ENCODE measurements at places on chromosomes 4 and X. TPM values are rescaled to one million over a fixed set of nuclear protein-coding genes. Genes with fewer than 3 reads are reported as not detected.

- no peak for DNase-seq
- H3K4me3 ChIP-seq, result no peak overlapping the region
- H3K36me3 ChIP-seq, result no peaks in the 10 kb centered on the region
- peaks cover 5% of the 10 kb centered on the region for H3K4me1 ChIP-seq
- H3K27ac ChIP-seq, result no peak overlapping the region
Measured at GRCh38 chrX:40418146-40418812, 162.5 kb upstream of the ATP6AP2 start.

DNA sequence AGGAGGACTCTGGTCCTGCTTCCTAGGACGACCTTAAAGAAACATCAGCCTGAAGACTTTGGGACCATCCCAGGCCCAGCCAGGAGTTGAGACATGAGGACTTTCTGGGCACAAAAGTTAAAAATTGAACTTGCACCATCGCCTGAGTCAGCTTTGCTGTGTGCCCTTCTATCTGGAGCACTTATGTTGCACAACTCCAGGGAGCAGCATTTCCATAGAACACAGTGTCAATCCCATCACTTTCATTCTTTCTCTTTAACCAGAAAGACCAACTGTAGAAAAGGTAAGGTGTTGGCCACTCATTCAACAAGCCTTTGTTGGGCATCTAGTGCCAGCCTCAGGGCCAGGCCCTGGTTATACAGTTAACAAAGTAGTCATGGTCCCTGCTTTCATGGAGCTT, 8.6 kb upstream of the CLDN24 start:
- H3K4me1 ChIP-seq, result peaks cover 2% of the 10 kb centered on the region
- no peaks in the 10 kb centered on the region for H3K36me3 ChIP-seq
- no peak for DNase-seq

HELQ gene
- 11.5 TPM for total RNA-seq

GRCh38 chr4:123020285-123020684, 97.9 kb upstream of the NUDT6 start:
- peaks cover 18% of the 10 kb centered on the region for H3K4me1 ChIP-seq
- H3K27ac ChIP-seq, result no peak overlapping the region
- H3K27me3 ChIP-seq, result no peaks in the 10 kb centered on the region
- no peak overlapping the region for H3K4me3 ChIP-seq
- DNase-seq, result no peak

GRCh38 chr4:78766650-78767049, 9.5 kb upstream of the BMP2K start:
- H3K4me3 ChIP-seq, result no peak overlapping the region
- H3K4me1 ChIP-seq, result no peaks in the 10 kb centered on the region
- H3K27ac ChIP-seq, result no peak overlapping the region
- DNase-seq, result no peak

DNA sequence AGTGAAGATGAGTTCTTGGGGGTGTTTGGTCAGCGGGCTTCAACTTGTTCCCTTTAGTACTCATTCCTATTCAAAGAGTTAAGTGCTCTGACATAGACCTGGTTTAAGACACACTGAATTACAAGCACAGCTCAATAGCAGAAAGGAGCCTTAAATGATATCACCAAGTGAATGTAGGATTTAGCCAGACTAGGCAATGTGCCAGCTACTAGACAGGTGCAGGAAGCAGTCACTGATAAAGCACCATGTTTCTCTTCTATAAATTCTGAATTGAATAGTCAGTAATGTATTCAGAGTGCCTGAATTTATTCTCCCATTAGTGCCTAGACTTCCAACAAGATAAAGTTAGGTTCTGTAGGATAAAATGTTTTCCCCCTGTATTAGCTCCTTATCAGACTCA, 63.6 kb downstream of the ASB9 start:
- no peaks in the 10 kb centered on the region for H3K27me3 ChIP-seq
- no peak for DNase-seq
- H3K4me1 ChIP-seq, result no peaks in the 10 kb centered on the region
- H3K4me3 ChIP-seq, result no peak overlapping the region

DNA sequence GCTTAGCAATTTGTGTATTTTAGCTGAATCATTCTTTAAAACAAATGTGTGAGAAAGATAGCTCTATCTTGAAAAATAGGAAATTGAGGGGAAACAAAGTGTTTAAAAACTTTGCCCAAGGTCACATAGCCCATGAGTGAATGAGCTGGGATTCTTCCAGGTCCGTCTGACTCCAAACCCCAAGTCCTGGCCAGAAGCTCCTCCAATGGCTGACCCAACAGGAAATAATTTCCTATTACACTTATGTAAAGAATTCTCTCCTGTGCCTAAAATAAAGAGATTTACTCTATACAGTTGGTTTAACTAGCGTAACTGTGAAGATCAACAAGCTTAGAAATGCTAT, 287.6 kb downstream of the ARHGAP24 start:
- H3K4me3 ChIP-seq, result no peak overlapping the region
- H3K4me1 ChIP-seq, result no peaks in the 10 kb centered on the region
- H3K27me3 ChIP-seq, result no peaks in the 10 kb centered on the region
- DNase-seq, result no peak
- no peaks in the 10 kb centered on the region for H3K36me3 ChIP-seq
- no peak overlapping the region for H3K27ac ChIP-seq

DNA sequence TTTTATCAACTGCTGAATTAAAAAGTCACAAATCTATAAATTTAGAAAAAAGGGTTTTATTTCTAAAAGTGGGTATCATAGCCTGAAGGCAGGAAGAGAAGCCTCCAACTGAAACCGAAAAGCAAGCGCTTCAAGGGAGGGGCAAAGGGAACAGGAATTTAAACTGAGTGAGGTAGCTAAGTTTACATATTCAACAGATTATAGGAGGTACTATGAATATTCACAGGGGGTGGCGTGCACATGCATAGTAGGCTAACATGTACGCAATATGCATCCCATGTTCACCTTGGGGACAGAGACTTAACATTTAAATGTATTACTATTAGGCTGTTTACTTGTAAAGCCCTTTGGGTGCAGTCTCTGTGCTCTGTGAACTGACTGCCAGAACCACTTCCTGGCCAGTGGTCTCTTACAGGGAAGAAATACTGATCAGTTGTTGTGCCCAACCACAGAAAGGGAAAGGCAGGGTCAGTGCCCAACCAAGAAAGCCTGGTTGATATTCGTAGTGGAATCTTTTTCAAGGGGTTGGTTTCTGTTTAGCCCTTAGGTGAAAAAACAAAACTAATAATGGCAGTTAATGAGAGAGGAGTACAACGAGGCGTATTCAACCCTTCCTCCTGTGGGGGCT, 168.7 kb upstream of the GALNTL6 start:
- H3K27me3 ChIP-seq, result no peaks in the 10 kb centered on the region
- H3K27ac ChIP-seq, result no peak overlapping the region
- H3K36me3 ChIP-seq, result no peaks in the 10 kb centered on the region
- no peak overlapping the region for H3K4me3 ChIP-seq
- H3K4me1 ChIP-seq, result no peaks in the 10 kb centered on the region

DNA sequence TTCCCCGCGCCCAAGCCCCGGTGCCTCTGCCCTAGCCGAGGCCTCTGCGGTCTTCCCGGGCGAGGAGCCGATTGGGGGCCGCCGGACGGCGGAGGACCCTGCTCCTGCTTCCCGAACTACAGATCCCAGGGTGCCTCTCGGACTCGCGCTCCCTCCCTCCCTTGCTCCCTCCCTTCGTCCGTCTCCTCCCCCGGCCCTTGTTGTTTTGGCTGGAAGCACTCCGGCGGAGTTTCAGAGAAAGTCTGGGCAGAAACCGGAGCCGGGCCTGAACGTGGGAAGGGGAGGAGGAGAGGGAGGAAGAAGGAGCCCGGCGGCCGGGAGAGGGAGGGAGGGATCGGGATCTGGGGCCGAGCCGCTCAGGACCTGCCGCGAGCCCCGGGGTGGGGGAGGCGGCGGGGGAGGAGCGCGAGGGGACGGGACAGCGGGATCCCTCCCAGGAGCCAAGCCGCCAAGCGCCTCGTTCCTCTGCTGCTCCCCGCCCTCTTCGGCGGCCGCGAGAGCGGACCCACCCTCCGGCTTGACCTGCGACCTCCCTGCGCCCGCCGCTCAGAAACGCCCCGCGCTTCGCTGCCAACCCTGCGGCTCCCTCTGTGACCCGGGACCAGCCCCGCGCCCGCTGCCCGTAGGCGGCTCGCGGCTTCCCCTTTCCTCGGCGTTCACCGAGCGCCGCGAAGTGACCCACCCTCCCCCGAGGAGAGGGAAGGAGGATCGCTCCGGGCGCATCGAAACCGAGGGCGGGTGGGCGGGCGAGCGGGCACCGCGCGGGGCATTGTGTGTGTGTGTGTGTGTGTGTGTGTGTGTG, 496 bp upstream of the GAB1 start:
- peak overlapping the region; percentile 79 for H3K4me3 ChIP-seq
- no peaks in the 10 kb centered on the region for H3K27me3 ChIP-seq
- peak overlapping the region; percentile 88 for H3K27ac ChIP-seq
- H3K4me1 ChIP-seq, result peaks cover 10% of the 10 kb centered on the region

- H3K27me3 ChIP-seq, result no peaks in the 10 kb centered on the region
- H3K4me1 ChIP-seq, result no peaks in the 10 kb centered on the region
- no peak for DNase-seq
- no peaks in the 10 kb centered on the region for H3K36me3 ChIP-seq
- no peak overlapping the region for H3K27ac ChIP-seq
Measured at GRCh38 chrX:40303256-40304077, 205.7 kb upstream of the BCOR start.

DNA sequence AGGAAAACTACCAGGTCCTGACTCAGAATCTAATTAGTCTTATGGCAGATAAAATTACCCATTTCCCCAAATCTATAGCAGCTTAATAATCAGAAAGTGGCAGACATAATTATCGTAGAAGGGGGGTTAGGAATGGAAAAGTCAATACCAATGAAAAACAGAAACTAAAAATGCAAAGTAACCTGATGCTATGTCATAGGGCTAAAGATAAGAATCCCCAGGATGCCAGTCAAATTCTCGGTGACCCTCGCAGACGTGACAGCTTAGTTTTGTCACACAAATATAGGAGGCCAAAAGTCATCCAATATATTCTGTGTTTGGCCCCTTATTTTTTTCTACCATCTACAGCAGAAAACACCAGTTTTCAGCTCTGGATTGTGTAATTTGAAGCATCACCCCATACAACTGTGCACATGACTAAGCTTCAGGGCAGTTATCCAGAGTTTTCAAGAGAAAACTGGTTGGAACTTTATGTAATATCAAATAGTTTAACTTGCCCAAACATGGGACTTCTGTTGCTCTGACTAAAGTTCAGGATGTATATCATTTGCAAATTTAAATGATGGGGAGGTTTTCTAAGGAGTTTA, 30.9 kb downstream of the RASSF6 start:
- H3K27ac ChIP-seq, result no peak overlapping the region
- H3K36me3 ChIP-seq, result no peaks in the 10 kb centered on the region
- H3K4me1 ChIP-seq, result peaks cover 9% of the 10 kb centered on the region

AFF2 gene
- total RNA-seq, result not detected

GRCh38 chrX:23332101-23332887, 2.4 kb upstream of the PTCHD1 start:
- H3K27me3 ChIP-seq, result peaks cover 77% of the 10 kb centered on the region
- H3K36me3 ChIP-seq, result no peaks in the 10 kb centered on the region
- DNase-seq, result no peak
- no peak overlapping the region for H3K27ac ChIP-seq

DNA sequence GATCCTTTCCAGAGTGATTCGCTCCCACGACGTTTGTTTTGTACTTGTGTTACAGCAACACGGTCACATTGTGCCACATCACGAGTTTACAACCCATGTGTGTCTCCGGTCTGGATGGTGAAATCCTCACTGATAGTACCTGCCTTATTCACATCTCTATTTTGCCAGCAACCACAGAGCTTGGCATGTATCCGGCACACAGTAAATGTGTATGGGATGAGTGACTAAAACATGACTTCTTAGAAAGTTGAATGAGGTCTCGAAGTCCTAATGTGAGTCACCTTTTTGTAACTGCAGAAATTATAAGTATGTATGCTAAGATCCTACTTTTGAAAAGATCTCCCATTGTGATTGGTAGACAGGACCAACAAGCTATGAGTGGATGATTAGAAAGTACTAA, 7.5 kb downstream of the STOX2 start:
- H3K27ac ChIP-seq, result no peak overlapping the region
- no peak overlapping the region for H3K4me3 ChIP-seq
- H3K4me1 ChIP-seq, result no peaks in the 10 kb centered on the region
- H3K27me3 ChIP-seq, result peaks cover 27% of the 10 kb centered on the region
- DNase-seq, result no peak
- H3K36me3 ChIP-seq, result no peaks in the 10 kb centered on the region

DNA sequence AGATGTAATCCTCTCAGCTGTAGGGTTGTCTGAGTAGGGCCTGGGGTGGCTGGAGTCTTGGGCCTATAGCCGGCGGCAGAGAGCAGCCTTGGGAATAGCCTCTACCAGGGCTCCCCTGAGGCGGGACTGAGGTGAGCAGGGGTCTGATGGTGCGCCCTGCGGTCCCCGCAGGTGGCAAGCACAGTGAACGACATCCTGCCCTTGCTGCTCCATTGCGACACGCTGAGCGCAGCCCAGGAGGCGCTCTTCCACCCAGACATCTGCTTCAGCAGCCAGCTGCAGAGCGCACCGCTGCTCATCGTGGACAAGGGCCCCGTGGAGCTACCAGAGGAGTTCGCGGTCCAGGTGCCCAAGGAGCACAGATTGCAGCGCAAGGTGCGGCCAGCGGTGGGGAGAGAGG, 317.0 kb downstream of the ADGRL3 start:
- no peaks in the 10 kb centered on the region for H3K27me3 ChIP-seq
- H3K27ac ChIP-seq, result no peak overlapping the region
- no peaks in the 10 kb centered on the region for H3K36me3 ChIP-seq
- no peak overlapping the region for H3K4me3 ChIP-seq

PAGE5 gene
- not detected for total RNA-seq

DNA sequence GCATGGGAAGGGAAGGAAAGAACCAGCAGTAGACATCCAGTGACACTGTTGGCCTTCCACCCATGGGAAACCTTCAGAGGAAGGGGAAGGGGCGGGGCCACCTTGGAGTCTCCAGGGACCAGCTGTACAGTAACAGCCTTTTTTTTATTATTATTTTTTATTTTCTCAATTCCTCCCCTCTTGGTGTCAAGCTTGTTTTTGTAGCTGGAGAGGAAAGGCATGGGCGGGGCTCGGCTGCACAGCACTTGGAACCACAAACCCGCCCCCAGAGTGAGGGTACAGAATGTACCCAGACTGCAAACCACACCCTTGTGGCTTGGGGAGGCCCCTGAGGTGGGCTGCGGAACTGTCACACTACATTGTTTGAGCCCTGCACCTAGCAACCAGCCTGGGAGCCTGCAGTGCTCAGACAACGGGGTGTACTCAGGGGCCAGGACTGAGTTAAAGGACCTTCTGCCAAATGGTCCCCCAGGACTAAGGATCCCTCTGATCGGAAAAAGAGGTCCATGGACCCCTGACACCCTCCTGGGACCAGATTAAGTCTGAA, 45.7 kb downstream of the PRPS1 start:
- H3K36me3 ChIP-seq, result no peaks in the 10 kb centered on the region
- no peak overlapping the region for H3K4me3 ChIP-seq
- H3K27ac ChIP-seq, result no peak overlapping the region

PCDH7 gene
- 224 TPM for total RNA-seq

- no peaks in the 10 kb centered on the region for H3K27me3 ChIP-seq
- no peaks in the 10 kb centered on the region for H3K36me3 ChIP-seq
- no peak overlapping the region for H3K27ac ChIP-seq
- no peaks in the 10 kb centered on the region for H3K4me1 ChIP-seq
- H3K4me3 ChIP-seq, result no peak overlapping the region
Measured at GRCh38 chr4:25007598-25007997, 23.1 kb downstream of the LGI2 start.

- no peaks in the 10 kb centered on the region for H3K36me3 ChIP-seq
- H3K27me3 ChIP-seq, result no peaks in the 10 kb centered on the region
- no peaks in the 10 kb centered on the region for H3K4me1 ChIP-seq
- DNase-seq, result no peak
- H3K27ac ChIP-seq, result no peak overlapping the region
Measured at GRCh38 chr4:154836030-154836429, 55.0 kb downstream of the RBM46 start.

Measured in A673 (cell line).